Anterior cingulate cortex (tissue), 58 donors: ENCODE measurements at places on chromosomes 3 and 15.

DNA sequence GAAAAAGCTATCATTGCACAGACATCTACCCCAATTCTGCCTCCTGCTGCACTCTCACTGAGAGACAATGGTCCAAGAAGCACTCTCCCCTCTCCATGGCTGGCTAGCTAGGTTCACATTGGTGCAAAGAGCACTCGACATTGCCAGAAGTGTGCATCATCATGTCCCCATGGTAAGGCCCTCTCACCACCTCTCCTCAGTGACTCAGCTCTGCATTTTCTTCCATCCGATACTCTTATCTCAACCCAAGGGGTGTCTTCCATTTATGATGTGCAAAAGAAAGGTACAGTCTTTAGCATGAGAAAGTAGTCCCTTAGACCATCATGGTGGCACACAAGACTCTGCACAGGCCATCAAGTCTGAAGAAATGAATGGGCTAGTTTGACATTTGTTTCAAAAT, 14.0 kb downstream of the RPSA start:
- DNase-seq = no peak

DNA sequence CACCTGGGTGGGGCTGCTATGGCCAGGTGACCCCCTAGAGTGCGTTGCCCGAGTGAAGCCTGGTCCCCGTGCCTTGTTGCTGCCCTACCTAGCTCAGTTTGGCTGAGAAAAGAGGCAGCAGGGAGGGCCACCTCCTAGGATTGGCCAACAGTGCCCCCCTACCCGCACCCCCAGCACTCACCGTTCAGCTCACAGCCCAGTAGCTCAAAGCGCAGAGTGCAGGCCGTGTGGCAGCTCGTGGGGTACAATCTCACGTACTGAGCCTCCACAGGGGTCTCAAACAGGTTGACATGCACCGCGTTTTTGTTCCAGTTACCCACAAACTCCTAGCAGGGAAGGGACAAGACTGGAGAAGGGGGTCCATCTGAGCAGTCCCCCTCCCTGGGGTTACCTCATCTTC, 7.6 kb downstream of the MFGE8 start:
- no peak for DNase-seq

- no peak for DNase-seq
Observed at GRCh38 chr3:146777941-146778340, 172.8 kb upstream of the PLSCR5 start.

DNA sequence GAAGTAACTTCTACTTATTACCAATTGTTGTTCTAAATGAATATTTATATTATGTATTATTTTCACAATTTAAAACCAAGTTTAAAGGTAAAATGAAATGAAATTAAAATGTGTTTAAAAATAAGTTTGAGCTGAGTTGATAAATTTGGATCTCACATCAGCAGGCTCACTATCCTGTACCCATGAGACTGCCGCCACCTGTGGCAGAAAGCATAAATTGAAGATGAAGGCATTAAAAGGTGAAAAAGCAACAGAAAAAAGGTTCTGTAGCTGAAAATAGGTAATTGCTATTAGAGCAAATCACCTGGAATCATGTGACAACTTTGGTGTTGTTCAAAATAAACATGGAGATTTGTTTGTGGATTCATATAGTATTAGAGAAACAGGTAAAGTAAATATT, 133.0 kb upstream of the CADM2 start:
- DNase-seq = no peak

GRCh38 chr15:65533057-65533756, 2.9 kb downstream of the HACD3 start:
- DNase-seq = no peak

GRCh38 chr3:38725726-38726419, 76.4 kb upstream of the SCN5A start:
- DNase-seq = no peak
